ENCODE measurements at places on chromosomes 13 and 19. TPM values are rescaled to one million over a fixed set of nuclear protein-coding genes. Genes with fewer than 3 reads are reported as not detected.

- DNase-seq, result no peak
These were observed 122.4 kb upstream of the FREM2 start for GRCh38 chr13:38564256-38565150.

The TEX29 gene
- not detected for total RNA-seq

DNA sequence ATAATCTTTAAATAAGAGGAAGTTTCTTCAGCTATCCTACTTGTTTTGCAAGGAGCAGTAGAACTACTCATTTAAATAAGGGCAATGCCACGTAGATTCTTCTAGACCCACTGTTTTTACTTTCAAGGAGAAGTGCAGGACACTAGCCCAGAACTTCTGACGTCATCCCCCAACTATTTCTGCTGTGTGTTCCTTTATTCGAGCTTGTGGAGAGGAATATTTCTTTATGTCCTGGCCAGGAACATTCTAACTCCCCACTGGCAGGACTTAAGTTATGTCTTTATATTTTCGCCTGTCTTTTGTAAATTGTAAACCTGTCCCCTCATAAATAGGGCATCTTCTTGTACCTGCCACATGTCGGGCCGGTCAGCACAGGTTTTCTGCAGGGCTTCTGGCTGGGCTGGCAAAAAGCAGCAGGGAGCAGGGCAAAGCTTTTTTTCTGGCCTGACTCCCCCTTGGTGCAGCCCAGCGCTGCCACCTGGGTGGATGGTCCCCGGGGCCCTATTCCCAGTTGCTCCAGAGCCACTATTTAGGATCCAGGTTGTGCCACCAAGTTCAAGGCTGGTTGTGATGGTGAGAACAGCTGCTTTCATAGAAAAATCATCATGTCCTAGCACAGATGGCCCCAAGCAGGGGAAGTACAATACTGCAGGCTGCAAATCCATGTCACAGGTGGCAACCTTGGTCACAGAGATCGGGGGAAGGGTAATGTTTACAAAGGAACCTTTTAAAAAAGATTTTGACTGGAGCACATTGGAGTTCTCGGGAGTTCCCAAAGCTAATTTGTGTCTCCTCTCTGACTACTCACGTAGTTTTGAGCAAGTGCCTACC lies 1.8 kb downstream of the MBNL2 start:
- DNase-seq, result no peak

The ANGPTL4 gene
- not detected for total RNA-seq

The DGKH gene
- 5.2 TPM for total RNA-seq

DNA sequence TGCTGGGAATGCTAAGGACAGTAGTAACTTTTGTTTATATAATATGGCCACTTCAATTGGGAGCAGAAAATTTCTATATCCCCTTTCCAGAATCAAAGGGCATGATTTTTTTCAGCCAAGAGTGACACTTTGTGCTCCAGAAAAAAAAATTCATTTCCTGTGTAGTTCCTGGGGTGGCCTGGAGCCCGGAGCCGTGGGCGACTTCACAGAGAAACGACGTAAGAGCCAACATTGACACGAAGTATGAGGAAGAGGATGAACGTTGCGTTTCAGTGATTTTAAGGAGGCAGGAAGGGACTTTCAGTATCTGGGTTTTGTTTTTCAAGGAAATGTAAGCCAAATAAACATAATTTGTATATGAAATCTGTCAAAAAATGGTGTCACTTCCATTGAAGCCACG lies 187.6 kb downstream of the STK24 start:
- no peak for DNase-seq

DNA sequence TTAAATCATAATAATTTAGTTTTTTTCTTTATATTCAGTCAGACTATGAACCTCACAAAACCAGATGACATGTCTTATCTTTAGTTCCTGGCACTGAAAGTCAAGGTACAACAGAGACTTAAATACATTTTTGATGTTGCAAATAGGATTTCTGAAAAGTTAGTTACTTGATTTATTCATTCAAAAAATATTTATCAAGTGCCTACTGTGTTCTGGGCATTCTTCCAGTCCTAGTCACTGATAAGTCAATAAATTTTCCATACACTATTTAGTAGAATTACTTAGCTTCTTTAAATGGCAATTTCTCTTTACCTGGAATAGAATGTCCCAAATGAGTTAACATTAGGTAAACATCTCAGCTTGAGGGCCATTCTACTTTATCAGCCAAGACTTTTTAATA lies 938.3 kb upstream of the PCDH9 start:
- no peak for DNase-seq

DNA sequence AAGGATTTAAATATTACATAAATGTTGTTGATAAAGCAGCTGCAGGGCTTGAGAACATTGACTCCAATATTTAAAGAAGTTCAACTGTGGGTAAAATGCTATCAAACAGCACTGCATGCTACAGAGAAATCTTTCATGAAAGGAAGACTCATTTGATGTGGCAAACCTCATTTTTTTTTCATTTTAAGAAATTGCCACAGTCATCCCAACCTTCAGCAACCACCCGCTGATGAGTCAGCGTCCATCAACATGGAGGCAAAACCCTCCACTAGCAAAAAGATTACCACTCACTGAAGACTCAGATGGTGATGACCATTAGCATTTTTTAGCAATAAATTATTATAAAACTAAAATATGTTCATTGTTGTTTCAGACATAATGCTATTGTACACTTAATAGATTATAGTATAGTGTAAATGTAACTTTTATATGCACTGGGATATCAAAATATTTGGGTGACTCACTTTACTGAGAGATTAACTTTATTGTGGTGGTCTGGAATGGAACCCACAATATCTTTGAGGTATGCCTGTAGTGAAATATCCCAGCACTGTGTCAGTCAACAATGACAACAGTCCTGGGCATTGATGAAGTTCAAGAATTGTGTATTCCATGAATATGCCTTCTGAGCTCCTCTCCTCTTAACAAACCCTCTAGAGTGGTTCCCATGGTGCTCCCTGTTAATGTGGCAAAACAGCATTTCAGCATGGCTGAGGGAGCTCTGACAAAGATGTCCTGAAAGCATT lies 52.4 kb upstream of the SOX21 start:
- no peak for DNase-seq

DNA sequence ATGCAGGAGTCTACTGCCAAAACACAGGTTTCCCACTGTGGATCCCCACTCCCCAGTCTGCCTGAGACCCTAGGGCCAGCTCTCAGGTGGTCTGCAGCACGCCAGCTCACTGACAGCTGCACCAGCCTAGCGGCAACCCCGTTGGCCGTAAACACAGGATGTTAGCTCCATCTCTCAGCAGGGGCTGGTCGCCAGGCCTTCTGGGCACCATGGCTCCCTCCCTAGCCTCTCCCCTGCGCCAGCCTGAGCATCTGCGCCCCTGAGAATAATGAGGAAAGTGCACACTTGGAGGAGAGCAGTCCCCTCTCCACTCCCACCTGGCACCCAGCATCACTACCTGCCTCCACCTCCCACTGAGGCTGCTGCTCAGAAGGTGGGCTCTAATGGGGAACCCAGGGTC lies 20.8 kb upstream of the EPHX3 start:
- DNase-seq, result no peak

- no peak for DNase-seq
These were observed 52.0 kb downstream of the EPS15L1 start for GRCh38 chr19:16419669-16420335.

DNA sequence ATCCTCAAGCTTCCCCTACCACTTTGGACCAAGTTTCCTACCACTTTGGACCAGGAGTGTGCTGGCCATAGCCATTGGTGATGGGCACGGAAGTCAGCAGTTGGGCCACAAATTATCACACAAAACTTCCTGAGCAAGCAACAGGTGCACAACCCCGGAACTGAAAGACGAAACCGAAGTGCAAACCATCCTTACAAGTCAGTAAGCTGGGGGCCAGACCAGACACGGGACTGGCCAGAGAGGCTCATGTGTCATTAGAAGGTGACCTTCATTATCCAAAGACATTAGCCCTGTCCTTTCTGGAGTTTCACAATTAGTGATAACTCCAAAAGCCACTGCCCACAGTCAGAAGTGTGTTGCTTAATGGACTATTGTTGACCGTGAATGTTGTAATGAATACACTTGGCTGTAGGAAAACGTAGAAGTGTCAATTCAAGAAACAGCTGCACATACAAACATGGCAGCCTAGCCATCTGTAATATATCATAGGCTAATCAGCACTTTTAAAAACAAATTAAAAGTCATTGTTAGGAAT lies 244.1 kb upstream of the IRS2 start:
- no peak for DNase-seq

Measured in CD8-positive, alpha-beta T cell (primary cell).